ENCODE measurements at places on chromosomes 16 and 17.

DNA sequence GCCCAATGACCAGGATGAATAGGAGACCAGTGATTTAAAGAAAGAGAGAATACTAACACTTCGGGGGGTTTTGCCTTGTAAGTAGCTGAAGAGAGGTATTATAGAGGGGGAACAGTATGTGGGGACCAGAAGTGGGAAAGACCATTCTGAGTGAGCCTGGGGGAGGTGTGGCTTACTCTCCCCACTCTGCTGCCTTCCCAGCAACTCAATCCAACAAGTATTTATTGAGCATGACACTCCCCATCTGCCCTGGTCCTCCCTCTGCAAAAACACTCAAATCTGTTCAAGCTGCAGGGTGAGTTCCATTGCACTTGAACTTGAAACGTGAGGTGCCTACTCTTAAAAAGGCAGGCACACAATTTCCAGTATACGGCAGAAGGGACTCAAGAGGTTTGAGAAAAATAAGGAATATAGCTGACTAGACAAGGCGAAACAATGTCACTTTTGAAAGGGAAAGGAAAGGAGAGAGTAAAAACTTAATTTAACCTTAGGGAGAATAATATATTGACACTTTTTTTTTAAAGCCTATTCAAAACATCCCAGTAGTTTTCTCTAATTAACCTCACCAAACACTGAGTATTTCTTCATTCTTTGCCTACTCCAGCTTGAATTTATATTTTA lies 8.2 kb downstream of the FAM117A start:
- no peak for DNase-seq

- DNase-seq = no peak
Observed at GRCh38 chr16:56872863-56873391, 7.9 kb downstream of the SLC12A3 start.

- no peak for DNase-seq
Observed at GRCh38 chr17:74408815-74409214, 23.1 kb upstream of the GPRC5C start.

DNA sequence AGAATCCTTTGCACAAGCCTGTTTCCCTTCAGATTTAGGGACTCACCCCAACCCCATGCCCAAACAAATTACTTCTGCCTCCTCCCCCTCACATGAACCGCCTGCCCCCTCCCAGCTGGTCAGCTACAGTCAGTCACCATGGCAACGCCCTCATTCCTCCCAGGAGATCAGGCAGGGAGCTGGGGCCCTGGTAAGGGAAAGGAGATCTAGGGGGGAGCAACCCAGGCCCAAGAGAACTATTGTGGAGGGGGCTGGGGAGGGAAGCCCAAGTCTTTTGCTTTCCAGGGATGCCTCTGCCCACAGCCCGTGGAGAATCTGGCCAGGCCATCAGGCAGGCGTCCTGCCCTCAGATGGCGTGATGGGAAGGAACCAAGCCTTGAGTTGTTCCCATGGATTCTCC lies 2.8 kb downstream of the FAM171A2 start:
- peak; percentile 64 for DNase-seq

DNA sequence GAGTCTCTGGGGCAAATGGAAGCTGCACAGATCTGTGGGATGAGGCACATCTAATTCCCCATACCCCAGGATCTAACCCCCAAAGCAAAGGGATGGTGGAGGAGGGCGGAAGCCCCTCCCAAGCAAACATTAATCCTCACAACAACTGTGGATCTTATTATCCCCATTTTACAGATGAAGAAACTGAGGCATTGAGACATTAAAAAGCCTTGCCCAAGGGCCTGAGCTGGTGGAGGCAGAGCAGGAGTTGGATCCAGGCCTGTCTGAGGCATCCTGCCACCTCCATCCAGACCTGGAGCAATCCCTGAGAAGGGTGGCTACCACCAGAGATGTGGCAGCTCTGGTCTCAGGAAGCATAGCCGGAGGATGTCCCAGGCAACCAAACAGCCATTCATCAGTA lies 17.7 kb upstream of the CBFB start:
- no peak for DNase-seq

DNA sequence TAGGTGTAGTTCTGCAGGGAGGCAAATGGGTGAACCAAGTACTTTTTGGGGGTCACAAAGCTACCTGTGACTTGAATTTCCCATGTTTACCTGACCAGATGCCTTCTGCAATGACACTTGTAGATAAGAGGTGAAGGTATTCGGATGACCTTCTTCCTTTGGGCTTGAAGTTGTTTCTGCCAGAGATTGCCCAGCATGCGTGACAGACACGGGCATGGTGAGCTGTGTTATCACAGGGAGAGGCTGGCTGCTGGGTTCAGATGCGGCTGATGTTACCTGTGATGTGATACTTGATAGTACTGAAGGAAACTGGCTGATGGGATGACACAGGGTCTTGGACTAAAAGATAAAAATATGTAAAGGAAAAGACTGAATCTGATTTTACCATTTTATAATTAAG lies 14.1 kb downstream of the PKD1L3 start:
- no peak for DNase-seq

DNA sequence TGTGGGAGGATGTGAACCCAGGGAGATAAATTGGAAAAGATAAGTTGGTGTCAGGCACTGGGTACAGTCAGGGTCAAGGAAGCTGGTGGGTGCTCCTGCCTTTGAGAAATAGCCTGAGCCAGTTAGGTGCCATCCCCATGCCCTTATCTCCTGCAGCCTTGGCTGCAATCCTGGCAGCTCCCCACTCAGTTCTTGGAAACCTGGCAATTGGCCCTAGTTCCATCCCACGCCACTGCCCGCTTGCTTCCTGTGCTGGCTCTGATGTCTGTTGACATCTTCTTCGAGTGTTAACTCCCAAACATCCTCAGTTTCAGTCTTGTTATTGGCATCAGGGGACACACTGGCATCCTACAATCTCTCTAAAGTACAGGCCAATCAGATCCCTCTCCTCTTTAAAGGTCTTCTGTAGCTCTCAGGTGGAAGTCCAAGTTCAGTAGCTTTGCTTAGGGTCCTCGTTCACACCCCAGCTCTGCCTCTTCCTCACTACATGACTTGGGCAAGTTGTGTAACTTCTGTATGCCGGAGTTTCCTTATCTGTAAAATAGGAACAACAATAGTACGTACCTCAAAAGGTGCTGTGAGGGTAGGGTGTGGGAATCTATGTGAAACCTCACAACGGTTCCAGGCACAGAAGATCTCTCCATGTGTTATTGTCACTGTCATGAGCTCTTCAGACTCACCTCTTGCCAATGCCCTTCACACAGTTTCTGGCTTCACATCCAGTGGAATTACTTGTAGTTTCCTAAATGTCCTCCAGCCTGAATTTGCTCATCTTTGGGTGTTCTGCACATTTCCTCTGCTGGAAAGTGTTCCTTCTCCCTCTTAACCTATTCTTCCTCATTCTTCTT lies 13.5 kb upstream of the PRKAR1A start:
- peak; percentile 29 for DNase-seq

DNA sequence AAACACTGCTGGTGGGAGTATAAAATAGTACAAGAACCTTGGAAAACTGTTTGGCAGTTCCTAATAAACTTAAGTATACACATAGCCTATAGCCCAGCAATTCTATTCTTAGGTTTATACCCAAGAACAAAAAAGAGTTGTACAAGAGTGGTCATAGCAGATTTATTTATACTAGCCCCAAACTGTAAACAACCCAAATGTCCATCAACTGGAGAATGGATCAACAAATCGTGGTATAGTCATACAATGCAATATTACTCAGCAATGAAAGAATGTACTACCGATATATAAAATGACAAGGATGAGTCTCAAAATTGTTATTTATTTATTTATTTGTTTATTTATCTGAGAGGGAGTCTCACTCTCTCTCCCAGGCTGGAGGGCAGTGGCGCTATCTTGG lies 23.1 kb downstream of the GNGT2 start:
- no peak for DNase-seq

- DNase-seq = no peak
Observed at GRCh38 chr16:12157517-12158093, 181.1 kb downstream of the SNX29 start.

DNA sequence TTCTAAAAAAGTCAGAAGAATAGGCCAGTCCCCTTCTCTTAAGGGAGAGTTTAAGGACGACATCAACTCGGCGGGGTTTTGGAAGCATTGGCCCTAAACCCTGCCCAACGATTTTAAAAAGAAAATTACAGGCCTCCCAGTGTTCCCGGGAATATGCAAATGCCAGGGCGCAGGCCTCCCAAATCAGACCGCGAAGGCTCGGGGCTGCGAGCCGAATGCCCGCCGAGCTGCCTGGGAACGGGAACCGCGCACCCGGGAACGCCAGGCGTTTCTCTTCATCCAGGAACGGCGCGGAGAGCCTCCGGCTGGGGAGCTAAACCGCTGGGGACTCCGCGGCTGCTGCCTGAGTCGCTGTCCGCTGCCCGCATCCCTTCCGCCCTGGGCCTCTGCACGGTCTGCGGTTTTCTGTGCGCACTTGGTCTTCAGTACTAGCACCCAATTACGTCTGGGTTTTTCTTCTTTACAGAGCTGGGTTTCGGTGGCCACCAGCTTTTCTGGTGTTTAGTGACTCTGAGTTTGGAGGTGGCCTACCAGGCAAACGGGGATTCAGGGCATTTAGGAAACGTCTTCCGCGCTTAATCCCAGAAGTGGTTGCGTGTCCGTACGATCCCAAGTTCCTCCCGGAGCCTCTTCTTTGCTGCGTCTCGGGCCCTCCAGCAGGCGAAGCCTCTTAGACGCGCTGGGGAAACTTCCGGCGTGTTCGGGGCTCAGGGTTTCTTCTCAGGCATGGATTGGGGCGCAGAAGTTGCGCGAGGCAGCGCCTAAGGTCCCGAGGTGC lies 5.7 kb downstream of the IRX5 start:
- no peak for DNase-seq

- no peak for DNase-seq
Observed at GRCh38 chr17:68100000-68100641, 64.6 kb downstream of the KPNA2 start.

- DNase-seq = peak; percentile 76
Observed at GRCh38 chr17:31405890-31406371, 14.5 kb downstream of the RAB11FIP4 start.

- DNase-seq = peak; percentile 34
Observed at GRCh38 chr17:17684906-17685774, 3.9 kb downstream of the RAI1 start.

- no peak for DNase-seq
Observed at GRCh38 chr17:28487881-28488532, 14.6 kb downstream of the SLC13A2 start.

DNA sequence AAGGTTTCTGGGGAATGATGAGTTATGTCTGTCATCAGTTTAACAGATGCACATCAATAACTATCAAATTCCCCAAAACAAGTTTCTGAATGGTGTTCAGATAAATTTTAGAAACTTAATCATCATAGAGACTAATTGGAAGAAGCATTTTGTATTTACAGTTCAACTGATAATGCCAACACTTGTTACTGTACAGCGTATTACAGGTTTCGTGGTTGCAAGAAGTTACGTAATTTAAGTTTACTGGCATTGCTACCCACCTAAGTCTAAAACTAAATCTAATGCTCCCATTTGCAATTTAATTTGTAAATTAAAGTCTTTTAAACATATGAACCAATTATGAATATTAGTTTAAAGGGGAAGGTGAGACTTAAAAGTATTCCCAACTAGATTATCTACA lies 3.0 kb downstream of the SRSF1 start:
- no peak for DNase-seq

- DNase-seq = no peak
Observed at GRCh38 chr17:60060474-60060873, 18.2 kb downstream of the HEATR6 start.

- DNase-seq = peak; percentile 54
Observed at GRCh38 chr17:1413281-1413791, 13.3 kb upstream of the YWHAE start.

GRCh38 chr16:19666477-19666876 lies 51.5 kb downstream of the KNOP1 start:
- DNase-seq = no peak

- DNase-seq = peak; percentile 45
Observed at GRCh38 chr16:55257966-55258613, 65.9 kb upstream of the IRX6 start.

DNA sequence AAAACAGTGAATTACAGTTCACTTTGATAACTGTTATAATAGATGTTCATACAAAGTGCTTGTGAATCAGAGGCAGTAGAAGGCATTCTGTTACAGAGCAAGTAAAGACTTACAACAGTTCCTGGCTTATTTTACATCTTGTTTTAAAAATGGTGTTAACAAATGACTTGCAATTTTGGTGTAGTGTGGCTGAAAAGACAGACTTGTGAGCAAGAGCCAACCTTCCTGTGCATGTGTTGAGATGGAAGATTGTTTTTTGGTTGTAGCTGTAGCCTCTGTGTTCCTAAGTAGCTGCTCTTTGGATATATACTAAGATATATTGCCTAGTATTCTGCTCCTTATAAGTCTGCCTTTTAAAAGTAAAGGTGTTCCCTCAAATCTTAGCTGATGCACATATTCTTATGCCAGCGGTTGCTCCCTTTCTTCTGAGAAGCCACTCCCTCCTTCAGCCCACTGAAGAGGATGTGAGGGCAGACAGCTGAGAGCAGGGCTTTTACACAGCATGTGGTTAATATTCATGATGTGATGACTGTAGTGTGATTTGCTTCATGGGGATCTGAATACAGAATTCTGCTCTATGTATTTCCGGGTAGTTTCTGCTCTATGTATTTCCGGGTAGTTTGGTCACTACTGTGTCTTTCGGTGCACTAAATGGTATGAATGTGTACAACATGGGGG lies 182.3 kb downstream of the PHKB start:
- DNase-seq = no peak

DNA sequence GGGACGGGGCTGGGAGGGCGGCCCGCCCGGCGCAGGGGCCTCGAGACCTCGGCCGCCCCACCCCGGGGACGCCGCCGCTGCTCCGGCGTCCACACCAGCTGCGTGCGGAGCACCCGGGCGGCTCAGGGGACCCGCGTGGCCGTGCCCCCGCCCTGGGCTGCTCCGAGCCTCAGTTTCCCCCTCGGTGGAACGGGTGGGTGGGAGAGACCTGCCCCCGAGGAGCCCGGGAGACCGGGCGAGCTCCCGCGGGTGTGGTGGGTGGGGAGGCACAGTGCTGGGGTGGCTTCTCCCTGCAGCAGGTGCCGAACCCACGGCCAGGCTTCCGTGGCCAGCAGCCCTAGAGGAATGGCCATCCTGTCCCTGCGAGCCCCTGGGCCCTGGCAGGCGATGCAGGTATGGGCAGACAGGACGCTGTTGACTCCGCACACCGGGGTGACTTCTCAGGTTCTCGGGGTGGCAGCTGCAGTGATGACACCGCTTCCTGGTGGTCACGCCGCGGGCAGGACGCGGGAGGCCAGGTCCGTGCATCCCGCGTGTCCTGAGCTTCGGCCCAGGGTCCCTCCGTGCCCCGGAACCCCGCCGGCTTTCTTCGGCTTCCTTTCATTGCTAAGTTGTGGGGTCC lies 677 bp downstream of the DEF8 start:
- DNase-seq = peak; percentile 73
